ENCODE measurements at places on chromosomes 11 and 22.

GRCh38 chr11:7974668-7975067 is 9.4 kb upstream of the NLRP10 start:
- DNase-seq = no peak

DNA sequence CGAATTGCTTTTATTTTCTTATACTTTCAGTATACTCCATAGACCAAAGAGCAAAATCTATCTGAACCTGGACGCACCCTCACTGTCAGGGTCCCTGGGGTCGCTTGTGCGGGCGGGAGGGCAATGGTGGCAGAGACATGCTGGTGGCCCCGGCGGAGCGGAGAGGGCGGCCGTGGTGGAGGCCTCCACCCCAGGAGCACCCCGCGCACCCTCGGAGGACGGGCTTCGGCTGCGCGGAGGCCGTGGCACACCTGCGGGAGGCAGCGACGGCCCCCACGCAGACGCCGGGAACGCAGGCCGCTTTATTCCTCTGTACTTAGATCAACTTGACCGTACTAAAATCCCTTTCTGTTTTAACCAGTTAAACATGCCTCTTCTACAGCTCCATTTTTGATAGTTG is 1077.4 kb downstream of the BRD1 start:
- no peak for DNase-seq

GRCh38 chr22:50175921-50176849 is 5.7 kb downstream of the PANX2 start:
- DNase-seq = no peak

DNA sequence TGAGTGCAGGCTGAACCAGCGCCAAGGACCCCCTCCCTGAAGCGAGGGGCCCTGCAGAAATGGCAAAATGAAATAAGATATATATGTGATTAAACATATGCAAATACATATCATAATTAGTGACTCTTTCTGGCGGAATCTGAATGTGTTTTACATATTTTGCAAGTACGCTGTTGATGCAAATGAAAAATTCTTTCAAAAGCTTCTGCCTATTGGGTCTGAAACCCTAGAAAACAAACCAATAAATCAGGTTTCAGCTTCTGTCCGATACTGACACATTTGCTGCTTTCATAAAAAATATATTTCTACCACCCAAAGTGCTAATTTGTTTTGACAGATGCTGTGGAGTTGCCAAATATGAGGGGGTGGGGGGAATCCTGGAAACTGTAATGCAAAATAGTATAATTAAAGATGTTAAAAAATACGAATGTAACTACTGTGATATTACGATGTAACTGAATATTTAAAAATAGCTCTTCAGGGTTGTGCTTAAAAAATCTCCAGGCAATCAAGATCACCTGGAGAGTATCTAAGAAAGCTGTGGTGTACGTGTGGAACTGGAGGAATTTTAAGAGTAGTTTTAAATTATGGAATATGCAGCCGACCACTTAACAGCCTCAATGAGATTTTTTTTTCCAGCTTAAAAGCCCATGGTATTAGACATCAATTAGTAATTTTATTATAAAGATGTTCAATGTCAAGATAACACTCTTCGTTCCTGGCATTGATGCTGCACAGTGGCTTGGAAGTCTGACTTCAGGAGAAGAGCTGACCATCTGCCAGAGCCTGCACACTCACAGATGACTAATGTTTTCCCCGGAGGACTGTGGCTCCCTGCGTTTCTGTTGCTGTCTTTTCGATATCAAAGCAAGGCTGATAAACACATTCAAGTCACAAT is 122.2 kb upstream of the RCN1 start:
- DNase-seq = no peak

GRCh38 chr11:134028368-134028920 is 40.4 kb upstream of the JAM3 start:
- DNase-seq = no peak

DNA sequence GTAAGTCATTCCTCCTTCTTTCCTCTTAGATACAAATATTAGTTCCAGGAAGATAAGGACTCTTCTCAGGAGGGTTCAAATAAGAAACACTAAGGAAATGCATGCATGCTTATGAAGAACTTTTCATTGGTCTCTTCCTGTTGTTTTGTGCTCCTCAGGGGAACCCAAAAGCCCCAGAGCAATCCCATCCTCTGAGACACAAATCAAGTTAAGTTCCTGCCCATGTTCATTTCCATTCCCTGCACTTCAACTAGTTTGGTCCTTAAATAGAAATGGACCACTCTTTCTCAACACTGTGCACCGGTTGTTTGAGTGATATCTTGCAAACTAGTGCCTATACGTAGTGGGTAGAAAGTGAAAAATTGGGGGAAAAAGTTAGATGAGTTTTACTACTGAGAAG is at the start of gene OR10G4:
TSS of gene OR10G4 (plus strand) at position 301 of the 400 bp plus-strand sequence. CDS start 2,578 bp downstream, outside the sequence.
- DNase-seq = no peak

- no peak for DNase-seq
These were observed 27.5 kb downstream of the MRGPRX2 start for GRCh38 chr11:19032990-19033389.

DNA sequence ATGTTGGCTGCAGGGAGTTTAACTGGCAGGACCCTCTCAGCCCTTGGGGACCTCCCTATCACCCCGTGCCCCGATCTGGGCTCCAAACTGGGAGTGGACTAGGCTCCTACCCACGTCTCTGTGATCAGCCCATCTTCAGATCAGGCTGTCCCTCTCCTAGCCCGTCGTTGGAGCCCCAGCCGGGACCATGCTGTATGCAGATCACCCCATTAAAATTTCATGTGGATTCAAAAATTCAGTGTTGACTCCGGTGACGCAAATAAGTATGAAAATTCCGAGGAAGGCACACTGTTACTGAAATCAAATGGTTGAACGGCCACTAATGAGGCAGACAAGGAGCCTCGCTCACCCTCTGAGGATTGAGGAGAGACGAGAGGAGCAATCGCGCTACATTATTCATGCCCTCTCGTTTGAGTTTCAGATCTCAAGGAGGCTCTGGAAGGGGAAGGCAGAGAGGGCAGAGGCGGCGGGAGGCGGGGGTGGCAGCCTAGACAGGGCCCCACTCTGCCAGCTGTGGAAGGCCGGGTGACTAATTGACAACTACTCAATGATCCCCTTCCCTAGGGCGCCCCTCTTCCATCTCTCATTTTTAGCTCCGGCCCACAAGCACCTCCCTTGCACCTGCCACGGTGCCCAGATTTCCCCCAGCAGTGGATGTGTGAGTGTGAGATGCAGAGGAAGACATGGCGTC is 255.4 kb downstream of the MIAT start:
- no peak for DNase-seq

GRCh38 chr11:102116453-102117205 is 6.4 kb downstream of the YAP1 start:
- no peak for DNase-seq

DNA sequence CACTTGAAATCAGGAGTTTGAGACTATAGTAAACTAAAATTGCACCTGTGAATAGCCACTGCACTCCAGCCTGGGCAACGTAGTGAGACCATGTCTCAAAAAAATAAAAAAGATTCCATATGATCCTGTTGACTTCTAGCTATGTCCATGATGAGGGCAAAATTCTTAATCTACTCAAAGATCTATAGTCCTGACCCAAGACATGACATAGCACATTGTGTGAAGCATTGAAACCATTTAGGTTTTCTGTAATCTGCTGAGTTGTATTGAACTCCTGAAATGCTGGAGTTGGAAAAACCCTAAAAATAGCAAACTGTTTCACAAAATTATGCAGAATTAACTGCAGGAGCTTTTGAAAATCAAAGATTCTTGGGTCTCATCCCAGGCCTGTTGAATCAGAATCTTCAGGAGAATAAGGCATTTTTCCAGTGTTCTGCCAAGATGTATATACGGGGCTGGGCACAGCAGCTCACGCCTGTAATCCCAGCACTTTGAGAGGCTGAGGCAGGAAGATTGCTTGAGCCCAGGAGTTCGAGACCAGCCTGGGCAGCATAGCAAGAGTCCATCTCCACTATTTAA is 29.8 kb upstream of the LDHA start:
- DNase-seq = no peak

DNA sequence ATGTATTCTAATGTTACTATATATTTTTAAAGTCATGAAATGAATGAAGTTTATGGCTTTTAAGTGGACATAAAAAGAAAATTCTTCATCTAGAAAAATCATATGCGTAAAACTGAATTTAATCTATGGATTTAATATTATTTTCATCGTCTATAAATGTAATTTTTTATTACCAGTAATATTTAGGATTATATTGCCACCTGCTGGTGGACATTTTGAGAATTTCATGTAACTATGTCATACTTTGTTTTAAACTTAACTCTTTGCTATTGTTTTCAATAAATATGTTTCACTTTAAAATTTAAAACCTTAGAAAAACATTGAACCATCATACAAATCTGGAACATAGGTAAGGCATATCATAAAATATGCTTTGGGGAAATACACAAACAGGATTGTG is 66.5 kb upstream of the CEP126 start:
- DNase-seq = no peak

- DNase-seq = no peak
These were observed 1509.3 kb downstream of the FAM181B start for GRCh38 chr11:81224396-81224795.

GRCh38 chr11:91857179-91857578 is 367.4 kb upstream of the FAT3 start:
- no peak for DNase-seq

DNA sequence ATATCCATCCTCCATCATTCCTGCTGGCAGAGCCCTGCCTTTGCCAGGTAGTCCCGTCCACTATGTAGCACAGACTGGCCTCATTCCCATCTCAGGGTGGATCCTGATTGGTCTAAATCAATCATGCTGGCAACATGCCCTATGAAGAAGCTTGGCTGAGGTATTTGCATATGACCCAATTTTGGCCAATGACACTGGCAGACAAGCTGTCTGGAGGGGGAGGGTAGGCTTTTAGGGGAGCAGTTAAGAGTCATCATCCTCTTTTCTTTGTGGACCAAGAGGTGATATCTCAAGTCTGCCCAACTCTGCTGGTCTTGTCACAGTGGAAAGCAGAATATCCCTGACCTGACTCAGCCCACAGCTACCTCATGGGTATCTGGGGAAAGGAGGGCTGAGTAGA is 5.1 kb downstream of the CCDC89 start:
- no peak for DNase-seq

DNA sequence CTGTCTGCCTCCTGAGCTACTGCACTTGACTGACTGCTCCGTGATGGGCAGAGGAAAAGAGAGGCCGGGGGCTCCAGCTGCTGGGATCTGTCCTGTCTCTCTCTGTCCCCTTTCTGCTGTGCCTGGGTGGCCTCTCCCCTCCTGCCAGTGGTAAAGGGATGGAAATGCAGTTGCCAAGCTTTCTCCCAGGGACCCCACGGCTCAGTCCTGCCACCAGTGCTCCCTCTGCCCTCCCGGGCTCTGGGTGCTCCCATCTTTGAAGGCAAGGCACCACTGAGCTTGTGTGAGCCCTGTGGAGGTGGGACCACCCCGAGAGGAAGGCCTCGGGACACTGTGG is 32.0 kb downstream of the NADSYN1 start:
- no peak for DNase-seq

DNA sequence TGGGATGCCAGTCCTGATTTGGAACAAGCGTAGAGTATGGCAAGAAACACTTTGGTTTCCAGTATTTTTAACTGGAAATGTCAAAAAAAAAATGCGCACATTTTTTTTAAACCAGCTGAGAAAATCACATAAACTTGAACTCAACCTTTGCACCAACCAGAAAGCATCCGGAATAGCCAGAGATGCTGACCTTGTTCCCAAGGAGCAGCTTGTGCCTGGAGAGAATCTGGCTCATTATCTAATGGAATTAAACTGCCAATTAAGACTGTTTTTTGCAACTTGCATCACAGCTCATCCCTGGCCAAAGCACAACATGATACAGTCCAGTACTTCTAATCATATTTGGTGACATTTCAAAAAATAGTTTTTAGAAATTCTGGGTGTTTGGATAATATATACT is 8.4 kb upstream of the ETS1 start:
- no peak for DNase-seq

DNA sequence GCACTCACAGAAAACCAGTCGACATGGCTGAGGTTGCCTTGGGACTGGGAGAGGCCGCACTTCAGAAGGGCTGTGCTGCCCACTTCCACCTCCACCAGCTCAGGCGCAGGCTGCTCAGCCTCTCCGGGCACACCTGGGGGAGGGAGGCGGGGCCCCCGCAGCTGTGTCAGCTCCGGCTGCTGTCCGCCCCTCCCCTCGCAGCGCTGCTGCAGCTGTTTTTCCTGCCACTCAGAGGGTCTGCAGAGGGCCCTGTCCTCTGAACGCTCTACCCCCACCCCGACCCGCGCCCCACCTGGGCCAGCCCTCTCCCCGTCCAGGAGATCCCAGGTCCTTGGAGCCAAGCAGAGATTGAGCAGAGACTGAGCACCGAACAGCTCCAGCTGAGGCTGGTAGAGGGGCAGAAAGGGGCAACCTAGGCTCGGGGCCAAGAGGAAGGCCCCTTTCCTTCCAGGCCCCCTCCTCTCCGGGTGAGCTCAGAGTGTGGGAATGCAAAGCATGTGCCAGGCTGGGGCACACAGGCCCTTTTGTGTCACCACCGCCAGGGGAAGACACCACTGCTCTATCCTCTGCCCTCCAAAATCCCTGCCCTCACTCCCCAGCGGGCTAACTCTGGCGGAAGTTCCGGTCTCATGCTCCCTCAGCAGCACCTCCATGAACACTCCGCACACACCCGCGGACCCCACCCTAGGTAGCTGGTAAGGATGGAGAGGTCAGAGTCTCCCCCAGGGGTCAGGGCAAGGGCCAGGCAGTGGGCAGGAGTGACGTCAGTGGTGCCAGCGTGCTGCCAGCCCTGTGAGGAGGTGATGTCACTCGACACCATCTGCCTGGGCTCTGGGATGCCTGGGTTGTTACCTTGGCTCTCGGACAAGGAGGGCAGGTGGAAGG is 1.6 kb downstream of the MCAM start:
- DNase-seq = peak; percentile 62

DNA sequence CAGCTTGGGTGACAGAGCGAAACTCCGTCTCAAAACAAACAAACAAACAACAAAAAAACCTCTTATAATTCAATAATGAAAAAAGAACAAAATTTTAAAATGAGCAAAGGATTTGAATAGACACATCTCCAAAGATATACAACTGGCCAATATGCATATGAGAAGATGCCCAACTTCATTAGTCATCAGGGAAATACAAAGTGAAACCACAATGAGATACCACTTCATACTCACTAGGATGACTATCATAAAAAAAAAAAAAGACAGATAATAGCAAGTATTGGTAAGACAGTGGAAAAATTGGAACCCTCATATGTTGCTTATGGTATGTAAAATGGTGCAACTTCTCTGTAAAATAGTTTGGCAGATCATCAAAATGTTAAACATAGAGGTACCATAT is 28.7 kb upstream of the BARX2 start:
- DNase-seq = no peak

GRCh38 chr11:21353425-21353824 is 684.0 kb downstream of the NELL1 start:
- no peak for DNase-seq

All from caudate nucleus (tissue), 63 donors.